Stromal cell of bone marrow (primary cell): ENCODE measurements at places on chromosomes 6 and 20.

- no peak for DNase-seq
These were observed 26.5 kb upstream of the RNF24 start for GRCh38 chr20:4041748-4042411.

DNA sequence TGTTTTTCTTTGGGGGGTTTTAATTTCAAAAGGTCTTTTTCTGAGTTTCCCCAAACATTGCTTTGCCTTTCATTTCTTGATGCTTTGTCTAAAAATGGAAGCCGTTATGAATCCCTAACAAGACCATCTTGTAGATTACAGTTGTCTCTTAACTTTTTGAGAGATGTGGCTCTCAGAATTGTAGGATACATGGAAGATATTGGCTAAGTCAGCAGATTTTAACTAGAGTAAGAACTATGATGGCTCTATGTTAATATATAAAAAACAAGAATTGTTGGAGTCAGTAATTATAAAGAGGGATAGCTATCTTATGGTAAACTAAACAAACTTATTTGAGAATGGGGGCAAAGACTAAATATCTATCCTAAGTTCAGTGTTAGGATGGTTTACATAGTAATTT lies 96.6 kb upstream of the HS3ST5 start:
- no peak for DNase-seq

- DNase-seq = no peak
These were observed 372.9 kb downstream of the DOK5 start for GRCh38 chr20:54848262-54848661.

DNA sequence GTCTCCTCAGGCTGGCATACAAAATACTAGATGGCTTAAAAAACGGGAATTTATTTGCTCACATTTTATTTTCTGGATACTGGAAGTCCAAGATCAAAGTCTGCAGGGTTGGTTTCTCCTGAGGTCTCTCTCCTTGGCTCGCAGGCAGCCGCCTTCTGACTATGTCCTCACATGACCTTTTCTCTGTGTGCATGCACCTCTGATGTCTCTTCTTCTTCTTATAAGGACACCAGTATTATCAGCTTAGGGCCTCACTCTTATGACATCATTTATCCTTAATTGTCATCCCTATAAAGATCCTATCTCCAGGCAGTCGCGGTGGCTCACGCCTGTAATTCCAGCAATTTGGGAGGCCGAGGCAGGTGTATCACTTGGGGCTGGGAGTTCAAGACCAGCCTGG lies 9.3 kb upstream of the TRIM27 start:
- DNase-seq = no peak

- peak; percentile 59 for DNase-seq
These were observed 73.6 kb upstream of the RNF146 start for GRCh38 chr6:127192911-127193541.

- peak; percentile 31 for DNase-seq
These were observed 138.9 kb downstream of the TMEM242 start for GRCh38 chr6:157184202-157185015.

DNA sequence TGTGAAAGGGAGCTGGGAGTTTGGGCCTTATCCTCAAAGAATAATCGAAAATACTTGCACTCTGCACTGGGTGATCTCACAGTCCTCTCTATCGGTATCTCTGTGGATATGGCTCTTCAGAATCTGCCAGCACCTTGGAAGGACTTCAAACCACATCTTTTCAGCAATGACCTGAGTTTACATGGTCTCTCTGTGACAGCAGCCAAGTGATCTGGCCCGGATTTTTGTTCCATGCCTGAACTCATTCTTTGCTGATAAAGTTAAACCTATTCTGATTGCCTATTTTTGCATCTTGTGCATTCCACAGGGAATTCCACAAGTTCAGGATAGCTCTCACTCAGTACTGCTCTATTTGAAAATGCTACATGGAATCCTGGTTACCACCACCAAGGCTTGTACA lies 98.9 kb downstream of the HDGFL1 start:
- DNase-seq = no peak

DNA sequence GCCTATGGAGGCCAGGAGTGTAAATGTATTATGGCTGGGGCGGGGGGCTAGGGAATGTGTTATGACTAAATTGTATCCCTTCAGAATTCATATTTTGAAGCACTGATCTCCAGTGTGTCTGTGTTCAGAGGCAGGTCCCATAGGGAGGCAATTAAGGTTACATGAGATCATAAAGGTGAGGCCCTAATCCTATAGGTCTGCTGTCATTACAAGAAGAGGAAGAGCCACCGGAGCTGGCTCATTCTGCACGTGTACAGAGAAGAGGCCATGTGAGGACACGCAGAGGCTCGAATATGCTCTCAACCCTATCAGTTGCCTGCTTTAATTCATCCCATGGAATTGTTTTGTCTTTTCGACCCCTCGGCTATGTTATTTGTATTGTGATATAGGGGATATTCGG lies 76.9 kb downstream of the VTA1 start:
- DNase-seq = no peak

DNA sequence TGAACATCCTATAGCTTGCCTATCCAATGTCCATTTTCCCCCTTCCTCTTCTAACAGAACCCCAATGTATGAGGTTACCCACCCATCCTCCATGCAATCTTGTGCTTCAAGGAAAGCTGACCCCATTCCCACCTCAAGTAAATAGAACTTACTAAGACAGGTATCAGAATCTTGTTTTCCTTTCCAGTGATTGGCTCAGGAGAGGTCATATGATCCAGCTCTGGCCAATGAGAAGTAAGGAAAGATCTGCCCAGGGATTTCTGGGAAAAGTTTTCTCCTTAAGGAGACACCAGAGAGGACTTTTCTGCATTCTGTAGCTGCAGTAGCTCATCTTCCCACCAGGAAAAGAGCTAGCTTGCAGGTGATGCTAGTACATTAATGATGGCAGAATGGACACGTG lies 341.8 kb upstream of the ZFP64 start:
- DNase-seq = no peak

- DNase-seq = no peak
These were observed 126.5 kb downstream of the MBOAT1 start for GRCh38 chr6:20085817-20086216.

GRCh38 chr6:31844507-31844906 lies 17.0 kb downstream of the HSPA1B start:
- DNase-seq = no peak

- no peak for DNase-seq
These were observed 41.8 kb downstream of the DSTN start for GRCh38 chr20:17611540-17612286.

- DNase-seq = peak; percentile 13
These were observed 139.3 kb downstream of the PDSS2 start for GRCh38 chr6:107319906-107320530.

- no peak for DNase-seq
These were observed 38.6 kb downstream of the OVOL2 start for GRCh38 chr20:18019068-18019467.

DNA sequence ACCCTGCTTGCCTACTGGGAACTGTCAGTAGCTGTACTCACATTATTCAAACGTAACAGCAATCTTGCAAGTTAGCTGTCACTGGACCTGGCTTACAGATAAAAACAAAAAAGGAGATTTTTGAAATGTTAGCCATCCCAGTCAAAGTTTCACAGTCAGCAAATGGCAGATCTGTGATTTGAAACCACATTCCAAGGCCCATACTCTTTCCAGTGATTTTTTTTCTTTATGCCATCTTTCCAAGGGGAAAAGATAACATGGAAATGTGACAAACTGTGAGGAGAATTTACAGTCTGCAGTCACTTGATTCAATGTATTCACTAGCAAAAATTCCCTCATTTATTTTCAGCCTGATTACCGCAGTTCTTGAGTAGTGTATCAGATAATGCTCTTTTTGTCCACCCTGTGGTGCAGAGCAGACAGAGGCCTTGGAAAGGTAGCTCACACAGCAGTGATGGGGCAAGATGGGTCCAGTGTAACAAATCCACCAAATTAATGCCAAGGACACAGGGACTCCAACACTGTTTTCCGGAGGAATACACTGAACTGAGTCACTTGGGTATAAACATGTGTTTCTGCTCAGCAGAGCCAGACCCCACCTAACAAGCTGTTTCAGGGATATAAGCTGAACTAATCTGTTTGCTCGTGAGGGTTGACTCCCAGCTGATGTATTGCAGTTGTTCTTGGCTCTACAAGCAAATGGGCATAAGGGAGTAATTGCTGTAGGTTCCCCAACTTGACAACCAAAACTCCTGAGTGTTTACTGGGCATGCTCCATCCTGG lies 49.9 kb upstream of the ADGRF1 start:
- no peak for DNase-seq

DNA sequence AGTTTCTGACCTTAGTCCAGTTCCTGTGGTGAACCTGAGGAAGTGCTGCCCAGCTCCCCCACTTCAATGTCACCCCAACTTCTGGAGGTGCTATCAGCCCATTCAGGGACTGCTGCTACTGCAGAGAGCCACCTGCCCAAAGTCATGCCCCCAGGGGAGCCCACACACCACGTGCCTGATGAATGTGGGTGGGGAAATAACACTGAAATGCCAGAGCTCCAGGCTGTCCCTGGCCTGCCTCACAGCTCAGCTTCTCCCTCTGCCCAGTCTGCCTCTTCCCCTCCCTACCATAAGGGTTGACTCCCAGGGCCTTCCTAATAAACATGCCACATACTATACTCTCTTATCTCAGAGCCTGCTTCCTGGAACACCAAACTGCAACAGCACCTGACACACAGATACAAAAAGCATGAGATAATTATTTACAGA lies 276.4 kb upstream of the MOCS1 start:
- no peak for DNase-seq

DNA sequence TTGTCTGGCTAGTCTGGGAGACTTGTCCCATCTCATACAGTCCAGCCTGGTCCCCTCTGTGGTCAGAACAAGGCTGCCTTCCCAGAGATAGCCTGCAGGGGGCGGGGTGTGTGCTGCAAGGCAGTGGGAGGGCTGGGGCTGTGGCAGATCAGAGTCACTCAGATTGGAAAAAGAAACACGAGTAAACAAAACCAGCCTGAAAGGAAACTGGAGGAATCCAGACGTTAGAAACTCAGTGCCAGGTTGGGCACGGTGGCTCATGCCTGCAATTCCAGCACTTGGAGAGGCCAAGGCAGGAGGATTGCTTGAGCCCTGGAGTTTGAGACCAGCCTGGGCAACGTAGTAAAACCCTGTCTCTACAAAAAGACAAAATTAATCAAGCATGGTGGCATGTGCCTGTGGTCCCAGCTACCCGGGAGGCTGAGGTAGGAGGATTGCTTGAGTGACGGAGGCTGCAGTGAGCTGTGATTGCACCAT lies 20.2 kb downstream of the LEMD2 start:
- peak; percentile 61 for DNase-seq
